Cardiac fibroblast (primary cell): ENCODE measurements at places on chromosomes 7 and 10.

DNA sequence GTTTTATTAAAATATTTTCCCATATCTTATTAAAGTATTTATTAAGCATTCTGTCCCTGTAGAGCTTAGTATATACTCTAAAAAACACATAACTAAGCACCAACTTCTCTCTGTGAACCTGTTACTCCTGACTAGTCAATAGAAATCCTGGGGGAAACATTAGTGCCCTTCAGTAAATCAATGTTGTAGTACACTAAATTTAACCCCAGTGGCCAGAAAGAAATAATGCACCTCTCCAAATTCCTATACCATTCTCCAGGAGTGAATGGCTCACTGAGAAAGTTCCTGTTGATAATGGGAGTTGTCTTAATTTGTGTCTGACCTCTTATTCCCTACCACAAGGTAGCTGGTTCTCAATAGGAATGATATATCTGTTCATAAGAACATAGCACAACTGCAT is 188.2 kb downstream of the SEMA3D start:
- no peak for DNase-seq

- DNase-seq = no peak
Measured at GRCh38 chr7:83487801-83488200, 161.1 kb downstream of the SEMA3E start.

- no peak for DNase-seq
Measured at GRCh38 chr7:50404392-50404791, 45.8 kb downstream of the FIGNL1 start.

- peak; percentile 45 for DNase-seq
Measured at GRCh38 chr7:133315332-133316040, 62.6 kb downstream of the EXOC4 start.

DNA sequence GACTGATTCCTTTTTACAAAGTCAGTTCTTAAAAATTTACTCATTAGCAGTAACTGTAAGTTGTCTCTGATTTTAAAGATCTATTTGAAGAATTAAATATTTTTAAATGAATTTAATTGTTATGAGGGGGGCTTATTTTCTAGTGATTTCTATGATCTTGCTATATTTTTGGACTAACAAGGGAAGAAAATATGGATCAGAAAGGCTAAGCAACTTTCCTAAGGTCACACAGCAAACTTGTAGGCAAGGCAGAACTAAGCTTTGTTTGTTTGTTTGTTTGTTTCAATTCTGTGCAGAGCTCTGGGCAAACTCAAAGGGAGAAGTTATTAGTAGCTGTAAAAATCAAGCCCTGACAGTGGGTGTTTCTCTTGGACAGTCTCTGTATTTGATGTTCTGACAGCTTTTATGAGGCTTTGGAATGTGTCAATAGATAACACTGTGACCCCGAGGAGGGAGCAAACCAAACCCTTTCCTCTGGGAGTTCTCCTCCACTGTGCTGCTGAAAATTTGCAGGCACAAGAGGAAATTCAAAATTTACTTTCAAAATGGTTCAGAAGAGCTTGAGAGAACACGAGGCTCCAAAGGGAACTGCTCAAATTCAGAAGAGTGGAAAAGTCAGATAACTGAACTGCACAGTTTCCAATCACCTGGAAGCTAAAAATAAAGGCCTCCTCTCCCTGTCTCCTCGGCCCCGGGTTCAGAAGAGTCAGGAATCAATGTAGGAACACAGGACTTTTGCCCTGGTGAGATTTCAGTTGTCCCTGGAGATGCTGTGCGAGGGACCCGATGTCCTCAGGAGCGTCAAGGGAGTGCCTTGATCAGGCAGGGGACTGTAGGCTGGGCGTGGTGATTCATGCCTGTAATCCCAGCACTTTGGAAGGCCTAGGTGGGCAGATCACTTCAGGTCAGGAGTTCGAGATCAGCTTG is 325.7 kb downstream of the GATA3 start:
- DNase-seq = no peak

DNA sequence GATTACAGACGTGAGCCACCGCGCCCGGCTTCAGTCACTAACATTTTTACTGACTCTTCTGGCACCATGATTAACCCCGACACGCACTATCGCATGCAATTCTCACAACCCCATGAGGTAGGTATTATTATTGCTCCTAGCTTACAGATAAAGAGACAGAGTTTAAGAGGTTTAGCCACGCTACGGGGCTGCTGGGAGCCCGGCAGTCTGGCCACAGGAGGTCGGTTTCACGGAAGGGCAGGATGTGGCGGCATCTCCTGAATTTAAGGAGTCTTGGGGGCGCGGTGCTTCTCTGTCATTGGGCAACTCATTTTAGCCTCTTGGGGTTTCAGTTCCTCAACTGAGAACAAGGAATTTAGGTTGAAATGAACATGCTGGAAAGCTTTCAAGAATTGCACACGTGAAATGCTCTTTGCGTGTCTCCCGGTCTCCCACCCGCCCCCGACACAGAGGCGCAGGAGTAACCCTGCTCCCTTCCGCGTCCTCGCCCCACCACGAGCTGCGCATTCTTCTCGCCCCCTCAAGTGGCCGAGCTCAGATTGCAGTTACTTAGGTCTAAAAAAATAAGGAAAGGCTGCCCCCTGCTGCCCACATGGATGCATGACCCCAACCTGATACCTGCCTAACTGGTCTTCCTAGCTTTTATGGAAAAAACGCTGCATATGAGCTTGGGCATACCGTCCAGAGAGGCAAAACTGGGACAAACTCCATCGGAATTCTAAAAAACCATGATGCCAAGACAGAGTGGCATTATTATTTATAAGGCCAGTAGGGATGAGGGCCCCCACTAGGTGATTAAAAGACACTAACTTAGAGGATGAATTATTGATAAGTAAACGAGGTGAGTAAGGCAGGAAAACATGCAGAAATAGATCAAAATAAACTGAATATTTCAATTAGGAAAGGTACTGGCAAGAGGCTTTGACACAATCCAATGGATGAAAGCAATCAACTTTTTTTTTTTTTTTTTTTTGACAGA is 12.4 kb downstream of the PRSS2 start:
- peak; percentile 95 for DNase-seq

- DNase-seq = no peak
Measured at GRCh38 chr7:1894906-1895663, 225.0 kb downstream of the ELFN1 start.

GRCh38 chr7:2930310-2931033 is 86.4 kb upstream of the GNA12 start:
- no peak for DNase-seq

GRCh38 chr10:58820386-58820785 is 307.7 kb downstream of the BICC1 start:
- DNase-seq = no peak

DNA sequence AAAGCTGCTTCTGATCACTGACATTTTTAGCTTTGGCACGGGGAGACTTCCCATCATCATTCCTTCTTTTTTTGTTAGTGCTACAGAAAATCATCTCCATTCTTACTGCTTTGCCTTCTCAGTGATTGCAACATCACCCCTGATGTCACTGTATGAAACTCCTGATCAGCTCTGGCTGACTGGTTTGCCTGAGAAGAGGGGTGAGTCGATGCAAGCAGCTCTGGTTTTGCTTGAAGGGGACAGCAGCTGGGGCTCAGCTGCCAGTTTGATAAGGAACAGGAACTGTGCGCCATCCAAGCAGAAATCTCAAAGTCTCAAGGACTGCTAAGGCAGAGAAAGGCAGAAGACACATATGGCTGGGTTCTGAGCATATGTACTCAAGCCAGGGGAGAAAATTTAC is 808.5 kb upstream of the CELF2 start:
- DNase-seq = peak; percentile 90

DNA sequence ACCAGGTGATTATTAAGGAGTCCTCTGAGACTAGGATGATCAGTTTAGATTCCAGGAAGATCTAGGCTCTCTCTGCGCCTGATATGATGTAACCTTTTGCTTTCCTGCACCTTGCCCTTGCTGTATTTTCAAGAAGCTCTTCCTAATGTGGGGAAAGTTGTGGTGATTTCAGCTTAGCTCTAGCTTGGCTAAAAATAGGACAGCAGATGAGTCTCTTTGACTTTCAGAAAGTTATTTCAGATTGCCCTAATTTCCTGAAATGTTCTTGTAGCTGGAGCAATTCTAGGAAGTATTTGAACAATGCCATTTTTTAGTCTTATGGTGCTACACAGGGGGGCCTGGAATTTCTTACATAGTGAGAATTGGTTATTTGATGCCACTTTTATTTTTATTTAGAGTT is 3.8 kb downstream of the LCOR start:
- peak; percentile 19 for DNase-seq

DNA sequence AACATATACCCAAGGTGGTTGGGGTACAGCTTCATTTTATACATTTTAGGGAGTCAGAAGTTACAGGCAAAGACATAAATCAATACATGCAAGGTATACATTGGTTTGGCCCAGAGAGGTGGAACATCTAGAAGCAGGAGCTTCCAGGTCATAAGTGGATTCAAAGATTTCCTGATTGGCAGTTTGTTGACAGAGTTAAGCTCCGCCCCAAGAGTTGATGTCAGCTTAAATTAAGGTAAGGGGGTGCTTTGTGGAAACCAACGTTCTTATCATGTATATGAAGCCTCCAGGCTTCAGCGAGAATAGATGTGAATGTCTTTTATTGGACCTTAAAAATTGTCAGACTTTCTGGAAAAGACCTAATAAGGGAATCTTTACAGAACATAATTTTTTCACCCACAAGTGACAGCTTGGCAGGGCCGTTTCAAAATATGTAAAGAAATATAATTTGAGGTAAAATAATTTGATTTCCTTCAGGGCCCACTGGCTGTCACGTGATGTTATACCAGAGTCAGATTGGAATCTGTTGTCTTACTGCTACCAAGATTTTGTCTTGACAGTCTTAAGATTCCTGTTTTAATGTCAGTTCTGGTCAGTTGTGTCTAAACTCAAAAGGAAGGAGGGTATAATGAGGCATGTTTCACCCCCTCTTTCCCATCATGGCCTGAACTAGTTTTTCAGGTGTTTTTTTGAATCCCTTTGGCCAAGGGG is 6.3 kb upstream of the PANK1 start:
- DNase-seq = no peak

- no peak for DNase-seq
Measured at GRCh38 chr7:837001-837400, 4.7 kb downstream of the SUN1 start.

DNA sequence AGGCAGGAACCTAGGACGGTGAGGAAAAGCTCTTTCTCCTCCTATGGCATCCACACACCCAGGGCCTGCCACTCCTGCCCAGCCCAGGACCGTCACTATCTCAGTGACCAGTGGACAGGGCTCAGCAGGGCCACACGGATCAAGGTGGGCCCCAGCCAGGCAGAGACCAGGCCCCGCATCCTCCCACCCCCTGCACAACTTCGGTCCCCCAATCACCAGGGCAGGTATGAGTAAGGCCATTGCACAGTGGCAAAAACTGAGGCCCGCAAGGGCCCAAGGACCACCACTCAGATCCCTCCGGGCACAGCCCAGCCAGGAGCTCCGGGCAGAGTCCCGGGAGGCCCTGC is 30.3 kb downstream of the OAT start:
- no peak for DNase-seq

- DNase-seq = no peak
Measured at GRCh38 chr7:90876701-90877100, 280.6 kb downstream of the CDK14 start.

GRCh38 chr10:32095116-32095733 is 39.0 kb upstream of the KIF5B start:
- DNase-seq = peak; percentile 7

- DNase-seq = no peak
Measured at GRCh38 chr10:118287076-118287806, 54.9 kb downstream of the FAM204A start.

GRCh38 chr10:113283189-113283588 is 269.7 kb upstream of the HABP2 start:
- no peak for DNase-seq

- peak; percentile 27 for DNase-seq
Measured at GRCh38 chr10:102152545-102152890, 329 bp downstream of the NOLC1 start.

DNA sequence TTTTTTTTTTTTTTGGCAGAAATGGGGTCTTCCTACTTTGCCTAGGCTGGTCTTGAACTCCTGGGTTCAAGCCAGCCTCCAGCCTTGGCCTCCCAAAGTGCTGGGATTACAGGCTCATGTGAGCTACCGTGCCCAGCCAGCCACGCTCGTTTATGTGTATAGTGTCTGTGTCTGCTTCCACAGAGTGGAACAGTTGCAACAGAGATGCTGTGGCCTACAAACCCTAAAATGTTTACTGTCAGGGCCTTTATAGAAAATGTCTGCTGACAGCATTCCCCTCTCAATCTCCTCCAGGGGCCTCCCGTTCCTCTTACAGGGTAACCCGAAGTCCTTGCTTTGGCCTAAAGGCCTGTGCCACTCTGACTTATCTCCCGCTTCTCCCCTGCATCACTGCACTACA is 87.6 kb upstream of the LEP start:
- DNase-seq = no peak

- DNase-seq = no peak
Measured at GRCh38 chr7:21414795-21415393, 13.0 kb upstream of the SP4 start.

- no peak for DNase-seq
Measured at GRCh38 chr7:28440055-28440601, 27.8 kb downstream of the CREB5 start.

GRCh38 chr10:103276896-103277712 is at the start of gene INA:
Gene INA, plus strand, starts transcription at chr10:103277138. Its CDS starts 74 bp downstream, at chr10:103277212.
- DNase-seq = peak; percentile 40

GRCh38 chr10:117471344-117471874 is 71.1 kb upstream of the EMX2 start:
- no peak for DNase-seq

- DNase-seq = no peak
Measured at GRCh38 chr10:9285690-9286089, 1231.2 kb downstream of the GATA3 start.

DNA sequence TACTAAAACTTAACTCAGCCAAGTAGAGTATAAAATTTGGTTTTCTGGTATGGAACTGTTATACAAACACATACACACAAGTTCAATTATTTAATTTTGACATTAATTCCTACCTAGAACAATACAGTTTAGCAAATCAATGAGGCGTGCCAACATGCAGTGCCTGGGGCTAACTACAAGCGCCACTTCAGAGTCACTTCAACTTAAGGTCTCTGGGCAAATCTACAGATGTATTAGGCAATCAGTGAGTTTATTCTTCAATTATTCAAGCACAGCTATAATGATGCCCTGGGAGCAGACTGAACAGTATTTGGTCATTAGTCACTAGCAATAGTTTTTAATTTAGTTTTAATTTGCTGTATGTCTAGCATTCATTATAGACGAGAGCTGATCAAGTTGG is 51.6 kb downstream of the HIBADH start:
- peak; percentile 11 for DNase-seq

DNA sequence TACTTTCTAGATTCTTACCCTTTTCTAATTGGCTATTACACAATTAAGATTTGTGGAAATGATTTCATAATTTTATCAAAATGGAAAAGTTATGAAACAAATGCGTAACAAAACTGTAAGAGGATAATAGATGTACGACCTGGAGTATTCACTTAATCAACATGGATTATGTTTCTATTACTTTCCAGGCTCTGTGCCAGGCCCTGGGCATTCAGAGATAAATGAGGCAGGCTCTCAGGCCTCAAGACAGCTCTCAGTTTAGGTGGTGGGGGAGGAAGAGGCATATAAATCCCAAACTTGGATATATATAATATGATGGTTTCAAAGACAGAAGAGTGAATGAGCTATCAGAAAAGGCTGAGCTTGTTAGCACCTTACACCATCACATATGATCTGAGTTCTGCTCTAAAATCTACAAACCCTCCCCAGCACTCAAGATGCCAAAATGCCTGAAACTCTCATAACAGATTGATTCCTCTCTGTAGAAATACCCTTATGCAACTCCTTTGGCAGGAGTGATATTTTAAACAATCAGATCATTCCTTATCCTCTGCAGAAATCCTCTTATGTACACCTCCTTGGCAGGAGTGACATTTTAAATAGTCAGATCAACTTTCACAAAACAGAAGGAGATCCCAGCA is 42.5 kb downstream of the ACBD5 start:
- DNase-seq = peak; percentile 40

- peak; percentile 55 for DNase-seq
Measured at GRCh38 chr10:104080762-104081161, 4.9 kb downstream of the COL17A1 start.
